ENCODE measurements at places on chromosomes 12 and 14. TPM values are rescaled to one million over a fixed set of nuclear protein-coding genes. Genes with fewer than 3 reads are reported as not detected.

BDKRB1 gene
- 1.0 TPM for polyA plus RNA-seq

RNFT2 gene
- polyA plus RNA-seq: 5.4 TPM

RTL1 gene
- polyA plus RNA-seq: 0.04 TPM

GRCh38 chr12:3727877-3728632 lies 24.9 kb downstream of the CRACR2A start:
- no peak for DNase-seq

GRCh38 chr12:84336231-84336630 lies 576.4 kb downstream of the SLC6A15 start:
- DNase-seq: no peak

DNA sequence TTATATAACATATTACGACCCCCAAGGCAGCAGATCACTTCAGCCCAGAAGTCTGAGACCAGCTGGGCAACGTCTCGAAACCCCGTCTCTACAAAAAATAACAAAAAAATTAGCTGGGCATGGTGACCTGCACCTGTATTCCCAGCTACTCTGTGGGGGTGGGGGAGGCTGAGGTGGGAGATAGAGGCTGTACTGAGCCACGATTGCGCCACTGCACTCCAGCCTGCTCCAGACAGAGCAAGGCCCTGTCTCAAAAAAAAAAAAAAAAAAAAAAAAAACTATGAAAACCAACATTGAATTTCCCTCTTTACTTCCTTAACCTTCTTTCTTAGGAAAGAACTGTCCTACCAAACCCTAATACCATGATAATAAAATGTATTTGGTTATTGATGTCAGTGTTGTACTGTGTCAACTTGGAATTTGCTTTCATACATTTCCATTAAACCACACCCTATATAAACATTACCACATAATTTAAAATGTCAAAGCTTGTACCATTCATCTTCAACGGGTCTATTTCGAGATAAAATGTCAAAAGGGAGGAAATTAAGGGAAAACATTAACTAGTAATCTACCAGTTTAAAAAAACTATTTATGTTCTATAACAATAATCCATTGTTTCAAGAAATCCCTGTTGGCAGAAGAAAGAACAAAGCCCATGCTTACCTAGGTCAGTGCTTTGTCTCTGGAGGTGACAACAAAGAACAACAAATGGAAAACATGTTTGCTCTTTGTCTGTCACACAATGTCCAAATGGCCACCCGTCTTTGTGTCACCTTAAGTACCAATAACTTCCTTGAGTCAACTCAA lies 17.4 kb downstream of the GALNT4 start:
- no peak for DNase-seq

GRCh38 chr14:71648725-71649124 lies 283.5 kb upstream of the RGS6 start:
- DNase-seq: no peak

GRCh38 chr14:89259951-89260609 lies 157.0 kb downstream of the FOXN3 start:
- DNase-seq: no peak

DNA sequence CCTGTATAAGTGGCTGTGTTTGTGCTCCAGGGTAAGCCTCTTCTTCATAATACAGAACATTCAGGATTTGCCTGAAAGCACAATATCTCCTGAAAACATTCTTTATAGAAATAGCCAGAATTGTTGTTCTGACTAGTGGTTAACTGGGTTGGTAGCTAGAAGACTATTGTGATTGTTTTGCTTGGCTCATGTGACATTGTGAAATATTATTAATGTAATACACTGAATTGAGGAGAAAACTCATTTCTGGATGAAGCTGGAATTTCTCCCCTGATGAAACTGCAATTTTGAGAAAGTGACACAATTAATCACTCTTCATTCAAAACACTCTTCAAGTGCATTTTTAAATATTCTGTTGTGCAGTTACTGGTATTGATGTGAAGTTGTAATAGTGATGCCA lies 172.3 kb upstream of the PTPRQ start:
- DNase-seq: no peak

- DNase-seq: no peak
Observed at GRCh38 chr14:89240414-89240813, 176.6 kb downstream of the FOXN3 start.

DNA sequence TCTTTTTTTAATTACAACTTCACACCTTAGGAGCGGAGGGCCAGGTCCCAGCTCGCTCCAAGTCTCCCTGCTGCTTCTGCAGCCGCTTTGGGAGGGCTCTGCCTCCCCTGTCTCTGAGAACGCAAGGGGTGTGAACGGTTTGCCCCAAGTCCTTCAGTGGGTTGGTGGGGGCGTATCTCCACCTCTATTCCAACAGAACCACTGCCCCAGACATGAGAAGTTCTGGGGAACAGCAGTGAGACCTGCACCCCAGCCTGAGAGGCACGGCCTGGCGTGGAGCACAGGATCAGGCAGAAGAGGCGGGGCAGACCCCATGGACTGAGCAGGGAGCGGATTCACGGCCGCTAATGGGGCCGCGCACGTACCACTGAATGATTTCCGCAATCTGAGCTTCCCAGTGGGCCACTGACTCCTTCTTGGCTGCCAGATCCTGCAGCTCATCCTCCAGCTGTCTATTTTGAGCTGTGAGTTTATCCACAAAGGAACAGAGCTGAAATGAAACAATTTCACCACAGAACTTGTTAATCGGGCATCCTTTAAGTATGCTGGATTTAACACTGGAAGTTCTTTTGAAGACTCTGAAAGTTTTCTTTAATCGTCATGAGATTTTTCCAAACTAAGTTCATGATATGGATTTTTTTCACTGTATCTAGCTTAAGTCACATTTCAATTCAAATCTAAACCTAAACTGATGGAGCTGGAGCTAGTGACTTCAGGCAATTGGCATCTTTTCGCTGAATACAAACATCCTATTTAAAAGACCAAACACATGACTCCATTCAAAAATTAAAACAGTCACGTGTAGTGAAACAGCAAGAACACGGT lies 44.4 kb downstream of the AMN start:
- no peak for DNase-seq

DNA sequence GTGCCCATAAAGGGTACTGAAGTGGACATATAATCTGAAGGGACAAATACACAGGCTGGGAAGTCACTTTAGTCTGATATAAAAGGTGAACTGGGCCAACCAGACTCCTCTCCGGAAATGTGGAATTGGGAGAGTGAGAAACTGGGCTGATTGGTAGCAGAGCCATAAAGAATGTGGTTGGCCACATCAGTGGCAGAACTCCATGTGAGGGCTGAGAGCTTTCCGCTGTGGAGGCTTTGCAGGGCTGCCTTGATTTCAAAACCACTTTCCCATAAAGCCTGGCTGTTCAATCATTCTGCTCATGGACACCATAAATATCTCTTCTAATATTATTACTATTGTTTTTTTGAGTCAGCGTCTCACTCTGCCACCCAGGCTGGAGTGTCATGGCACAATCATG lies 220.3 kb downstream of the MON2 start:
- DNase-seq: no peak

- DNase-seq: no peak
Observed at GRCh38 chr14:20592574-20592973, 1.4 kb upstream of the RNASE12 start.

- DNase-seq: no peak
Observed at GRCh38 chr14:73700325-73700724, 13.9 kb downstream of the PNMA1 start.

All from renal cortex interstitium (tissue), 15 donors.